ENCODE measurements at places on chromosomes 1 and 21. TPM values are rescaled to one million over a fixed set of nuclear protein-coding genes. Genes with fewer than 3 reads are reported as not detected.

CFAP107 gene
- total RNA-seq: not detected

PRAMEF26 gene
- total RNA-seq: not detected

DNA sequence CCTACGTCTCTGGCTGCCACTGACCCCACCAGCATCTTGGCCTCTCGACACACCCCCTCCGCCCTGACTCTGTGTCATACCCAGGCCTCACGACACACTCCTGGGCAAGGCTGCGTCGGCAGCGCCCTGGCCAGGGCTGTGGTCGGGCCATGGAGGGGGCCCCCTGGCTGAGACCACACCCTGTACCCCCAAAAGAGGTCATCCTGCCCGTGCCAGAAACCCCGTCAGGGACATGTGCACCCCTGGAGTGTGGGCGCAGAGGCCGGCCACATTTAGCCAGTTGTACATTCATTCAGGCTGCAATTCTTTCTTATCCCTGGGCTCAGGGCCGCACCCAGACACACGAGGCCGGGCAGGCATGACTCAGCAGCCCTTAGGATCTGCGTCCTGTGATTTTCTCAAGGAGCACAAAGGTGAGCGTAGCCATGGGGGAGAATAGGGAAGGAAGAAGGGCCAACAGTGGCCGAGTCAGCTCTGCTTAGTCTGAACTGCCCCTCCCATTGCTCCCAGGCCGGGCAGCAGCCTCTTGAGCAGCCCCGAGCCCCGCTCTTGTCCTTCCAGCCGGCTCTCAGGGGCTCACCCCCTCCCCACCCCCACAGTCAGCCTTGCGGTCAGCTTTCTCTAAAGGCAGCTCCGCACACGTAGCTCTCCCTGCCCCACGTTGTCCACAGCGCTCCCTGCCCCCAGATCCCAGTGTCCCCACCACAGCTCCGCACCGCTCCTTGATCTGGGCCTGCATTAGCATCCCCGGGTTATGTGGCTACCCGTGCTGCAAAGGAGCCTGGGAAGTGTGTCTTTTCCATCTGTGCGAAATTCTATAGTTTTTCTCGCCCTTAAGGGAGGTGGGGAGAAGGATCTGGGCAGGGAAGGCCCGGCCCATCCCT is 7.9 kb downstream of the CSTB start:
- H3K4me1 ChIP-seq: peaks cover 11% of the 10 kb centered on the region
- peaks cover 17% of the 10 kb centered on the region for H3K36me3 ChIP-seq
- H3K27ac ChIP-seq: no peak overlapping the region
- no peak for DNase-seq

DNA sequence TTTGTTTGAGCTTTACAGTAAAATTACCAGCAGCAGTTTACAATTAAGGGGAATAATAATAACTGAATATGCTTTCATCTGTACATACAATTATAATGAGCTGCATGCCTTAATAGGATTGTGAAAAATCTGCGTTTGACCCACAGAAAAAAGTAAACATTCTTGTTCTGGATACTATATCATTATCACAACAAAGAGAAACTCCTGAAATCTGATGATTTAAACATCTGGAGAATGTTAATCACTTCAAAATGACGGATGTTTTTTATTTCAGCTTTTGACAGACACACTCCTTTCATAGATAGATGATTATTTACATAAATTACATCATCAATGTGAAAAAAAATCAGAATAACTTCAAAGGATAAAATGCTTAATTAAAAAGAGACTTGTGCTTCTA is 58.5 kb downstream of the TYW3 start:
- H3K4me1 ChIP-seq: no peaks in the 10 kb centered on the region
- H3K27me3 ChIP-seq: peaks cover 5% of the 10 kb centered on the region
- no peak overlapping the region for H3K4me3 ChIP-seq

- H3K36me3 ChIP-seq: no peaks in the 10 kb centered on the region
- H3K27ac ChIP-seq: peak overlapping the region; percentile 93
- H3K4me3 ChIP-seq: peak overlapping the region; percentile 83
- no peaks in the 10 kb centered on the region for H3K27me3 ChIP-seq
Observed at GRCh38 chr1:202348005-202348508, 442 bp upstream of the PPP1R12B start.

DNA sequence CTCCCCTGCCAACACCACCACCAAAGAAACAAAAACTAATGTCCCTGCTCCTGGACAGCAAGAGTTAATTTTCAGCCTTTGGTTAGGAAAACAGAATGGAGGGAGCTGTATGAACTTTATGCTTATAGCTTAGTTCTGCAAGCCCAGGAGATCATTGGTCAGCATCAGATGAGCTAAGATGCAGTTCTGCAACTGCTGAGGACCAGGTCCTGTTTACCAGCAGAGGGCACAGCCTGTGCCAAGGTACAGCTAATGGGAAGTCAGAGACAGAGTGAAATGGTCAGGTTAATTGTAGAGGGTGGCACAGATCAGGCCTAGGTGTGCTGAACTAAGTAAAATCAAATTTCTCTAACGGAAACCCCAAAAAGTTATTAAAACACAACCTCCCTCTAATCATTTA is 161.3 kb downstream of the ROR1 start:
- H3K36me3 ChIP-seq: no peaks in the 10 kb centered on the region
- no peak overlapping the region for H3K27ac ChIP-seq
- no peaks in the 10 kb centered on the region for H3K4me1 ChIP-seq

OR10Z1 gene
- not detected for total RNA-seq

- no peak for DNase-seq
- peaks cover 11% of the 10 kb centered on the region for H3K27me3 ChIP-seq
- H3K4me3 ChIP-seq: no peak overlapping the region
Observed at GRCh38 chr1:66088787-66089186, 296.1 kb downstream of the PDE4B start.

GRCh38 chr1:240495601-240496000 is 116.4 kb downstream of the GREM2 start:
- no peaks in the 10 kb centered on the region for H3K27me3 ChIP-seq
- H3K4me3 ChIP-seq: no peak overlapping the region
- H3K36me3 ChIP-seq: no peaks in the 10 kb centered on the region
- no peak overlapping the region for H3K27ac ChIP-seq

GRCh38 chr1:204652497-204652896 is 33.0 kb downstream of the LRRN2 start:
- H3K4me1 ChIP-seq: peaks cover under 1% of the 10 kb centered on the region
- H3K27me3 ChIP-seq: peaks cover 24% of the 10 kb centered on the region
- H3K4me3 ChIP-seq: no peak overlapping the region
- H3K27ac ChIP-seq: no peak overlapping the region
- no peaks in the 10 kb centered on the region for H3K36me3 ChIP-seq

CFH gene
- total RNA-seq: 0.17 TPM

CYP4Z1 gene
- total RNA-seq: not detected

- peaks cover 43% of the 10 kb centered on the region for H3K36me3 ChIP-seq
- no peak for DNase-seq
- no peak overlapping the region for H3K27ac ChIP-seq
- H3K4me3 ChIP-seq: no peak overlapping the region
Observed at GRCh38 chr1:54221113-54221834, 21.3 kb downstream of the MRPL37 start.

- no peak overlapping the region for H3K4me3 ChIP-seq
- no peak for DNase-seq
- no peaks in the 10 kb centered on the region for H3K36me3 ChIP-seq
- H3K4me1 ChIP-seq: no peaks in the 10 kb centered on the region
- H3K27me3 ChIP-seq: peaks cover 3% of the 10 kb centered on the region
Observed at GRCh38 chr1:44554706-44555105, 119.6 kb downstream of the TMEM53 start.

STUM gene
- not detected for total RNA-seq

GRCh38 chr1:42933610-42934491 is 24.8 kb downstream of the SLC2A1 start:
- H3K27ac ChIP-seq: peak overlapping the region; percentile 91
- H3K4me3 ChIP-seq: peak overlapping the region; percentile 56
- H3K36me3 ChIP-seq: peaks cover 73% of the 10 kb centered on the region
- peaks cover 85% of the 10 kb centered on the region for H3K4me1 ChIP-seq
- no peaks in the 10 kb centered on the region for H3K27me3 ChIP-seq

- no peak overlapping the region for H3K27ac ChIP-seq
- H3K36me3 ChIP-seq: peaks cover 6% of the 10 kb centered on the region
- no peak overlapping the region for H3K4me3 ChIP-seq
- H3K4me1 ChIP-seq: peaks cover 49% of the 10 kb centered on the region
- no peak for DNase-seq
- H3K27me3 ChIP-seq: no peaks in the 10 kb centered on the region
Observed at GRCh38 chr1:165840423-165840822, 13.0 kb downstream of the UCK2 start.

- no peaks in the 10 kb centered on the region for H3K36me3 ChIP-seq
- no peaks in the 10 kb centered on the region for H3K4me1 ChIP-seq
- peaks cover 15% of the 10 kb centered on the region for H3K27me3 ChIP-seq
- no peak for DNase-seq
- no peak overlapping the region for H3K4me3 ChIP-seq
Observed at GRCh38 chr1:44086692-44087474, 31.7 kb upstream of the KLF17 start.

GRCh38 chr1:205274041-205274691 is 46.4 kb downstream of the TMCC2 start:
- no peak overlapping the region for H3K27ac ChIP-seq
- DNase-seq: no peak
- H3K36me3 ChIP-seq: peaks cover 4% of the 10 kb centered on the region

SYCP1 gene
- total RNA-seq: not detected

DNA sequence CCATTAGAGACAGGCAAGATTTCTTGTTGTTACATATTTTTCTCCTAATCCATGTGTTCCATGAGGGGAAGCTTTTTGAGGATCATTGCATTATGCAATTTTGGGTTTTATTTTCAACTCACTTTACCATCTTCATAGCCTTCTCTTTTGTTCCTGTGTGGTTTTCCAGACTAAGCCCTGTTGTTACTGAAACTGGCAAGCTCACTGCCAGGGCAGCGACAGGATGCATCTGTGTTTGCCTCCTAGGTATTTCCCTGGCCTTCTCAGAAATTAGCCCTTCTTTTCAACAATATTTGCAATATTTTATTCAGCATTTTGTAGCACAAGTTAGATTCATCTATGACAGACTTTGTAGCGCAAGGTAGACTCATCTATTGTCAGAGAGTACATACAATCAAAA is 134.2 kb upstream of the CYYR1 start:
- no peak for DNase-seq
- no peak overlapping the region for H3K27ac ChIP-seq
- no peaks in the 10 kb centered on the region for H3K4me1 ChIP-seq

ECM1 gene
- 1.5 TPM for total RNA-seq

GRCh38 chr1:30698401-30698981 is 24.9 kb downstream of the MATN1 start:
- H3K36me3 ChIP-seq: no peaks in the 10 kb centered on the region
- H3K27me3 ChIP-seq: peaks cover 7% of the 10 kb centered on the region
- no peak overlapping the region for H3K27ac ChIP-seq
- H3K4me3 ChIP-seq: no peak overlapping the region
- no peaks in the 10 kb centered on the region for H3K4me1 ChIP-seq

GRCh38 chr1:52145137-52145536 is 3.2 kb downstream of the ZFYVE9 start:
- peaks cover 12% of the 10 kb centered on the region for H3K4me1 ChIP-seq
- DNase-seq: no peak

REN gene
- not detected for total RNA-seq

DNA sequence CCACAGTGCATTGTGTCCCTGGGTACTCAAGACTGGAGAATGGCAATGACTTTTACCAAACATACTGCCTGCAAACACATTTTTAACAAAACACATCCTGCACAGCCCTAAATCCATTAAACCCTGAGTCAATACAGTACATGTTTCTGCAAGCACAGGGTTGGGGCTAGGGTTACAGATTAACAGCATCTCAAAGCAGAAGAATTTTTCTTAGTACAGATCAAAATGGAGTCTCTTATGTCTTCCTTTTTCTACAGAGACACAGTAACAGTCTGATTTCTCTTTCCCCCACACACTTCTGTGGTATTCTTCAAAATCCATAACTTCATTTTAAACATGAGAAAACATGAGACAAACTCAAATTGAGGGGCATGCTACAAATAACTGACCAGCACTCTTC is 13.9 kb downstream of the BMP8A start:
- H3K4me3 ChIP-seq: no peak overlapping the region
- H3K36me3 ChIP-seq: no peaks in the 10 kb centered on the region
- H3K4me1 ChIP-seq: peaks cover 8% of the 10 kb centered on the region
- DNase-seq: no peak

ARHGAP30 gene
- total RNA-seq: 139 TPM

DNA sequence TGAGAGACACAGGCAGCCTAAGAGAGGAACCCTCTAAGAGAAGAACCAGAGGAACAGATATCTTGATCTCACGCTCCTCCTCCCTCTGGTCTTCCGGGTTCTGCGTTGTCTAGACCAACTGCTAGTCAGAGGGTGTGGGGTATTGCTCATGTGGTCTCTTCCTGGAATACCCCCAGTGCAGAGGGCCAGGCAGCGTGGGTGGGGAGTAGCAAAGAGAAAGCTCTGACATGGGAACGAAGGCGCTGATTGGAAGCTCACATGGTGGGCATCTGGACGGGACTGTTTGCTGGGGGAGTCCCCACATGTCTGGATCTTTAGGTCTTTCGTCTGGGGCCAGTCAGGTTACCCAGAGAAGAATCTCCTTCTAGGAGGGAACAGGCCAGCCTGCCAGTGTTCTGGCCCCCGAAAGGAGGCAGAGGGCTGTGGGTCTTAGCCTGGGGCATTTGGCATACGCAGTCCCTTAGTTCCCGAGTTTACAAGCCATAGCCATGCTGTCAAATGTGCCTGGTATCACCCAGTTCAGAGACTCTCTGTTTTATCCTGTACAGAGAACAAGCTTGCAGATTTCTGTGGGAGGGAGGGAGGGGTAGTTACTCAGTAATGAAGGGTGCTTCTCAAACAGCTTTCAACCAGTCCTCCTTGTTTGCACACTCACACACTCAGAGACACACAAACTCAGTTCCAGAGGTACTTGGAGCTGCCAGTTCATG is 18.3 kb upstream of the IL6R start:
- peak overlapping the region; percentile 78 for H3K4me3 ChIP-seq
- no peaks in the 10 kb centered on the region for H3K36me3 ChIP-seq
- H3K4me1 ChIP-seq: peaks cover 18% of the 10 kb centered on the region

DNA sequence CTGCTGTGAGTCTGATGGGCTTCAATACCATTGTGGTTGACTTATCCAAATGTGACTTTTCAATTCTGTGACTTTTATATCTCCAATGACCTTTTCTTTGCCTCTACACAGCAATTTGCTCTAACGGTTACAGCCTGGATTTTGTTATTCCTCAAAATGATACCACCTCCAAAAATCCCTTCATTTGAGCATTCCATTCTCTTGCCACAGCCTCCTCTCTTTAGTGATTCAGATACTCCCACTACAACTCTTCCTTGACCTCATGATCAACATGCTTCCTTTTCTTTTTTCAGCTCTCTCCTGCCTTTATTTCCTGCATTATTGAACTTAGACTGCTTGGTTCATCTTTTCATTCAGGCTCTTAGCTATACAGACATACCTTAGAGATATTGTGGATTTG is 16.6 kb upstream of the IL19 start:
- H3K36me3 ChIP-seq: peaks cover 1% of the 10 kb centered on the region
- DNase-seq: no peak
- H3K4me1 ChIP-seq: peaks cover 12% of the 10 kb centered on the region
- H3K4me3 ChIP-seq: no peak overlapping the region
- no peak overlapping the region for H3K27ac ChIP-seq
- peaks cover 34% of the 10 kb centered on the region for H3K27me3 ChIP-seq

DNA sequence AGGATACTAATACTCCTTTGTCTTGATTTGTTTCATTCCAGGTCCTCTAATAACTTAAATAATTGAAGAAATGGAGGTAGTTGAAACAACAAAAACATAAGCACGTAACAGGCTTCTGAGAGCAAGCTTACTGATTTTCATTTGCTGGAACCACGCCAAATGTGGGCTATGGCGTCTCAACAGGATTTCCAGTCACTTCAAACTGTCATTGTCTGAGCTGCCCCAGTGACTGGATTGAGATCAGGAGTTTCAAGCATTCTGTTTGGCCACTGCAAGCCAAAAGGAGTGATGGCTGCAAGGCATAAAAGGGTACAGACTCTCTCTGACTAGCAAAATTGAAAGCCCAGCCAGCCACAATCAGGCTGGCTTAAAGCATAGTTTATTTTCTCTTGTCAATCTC is 289.9 kb downstream of the DPYD start:
- peaks cover 4% of the 10 kb centered on the region for H3K36me3 ChIP-seq
- no peaks in the 10 kb centered on the region for H3K4me1 ChIP-seq
- H3K27me3 ChIP-seq: no peaks in the 10 kb centered on the region
- DNase-seq: no peak
- no peak overlapping the region for H3K27ac ChIP-seq

Measured in activated CD4-positive, alpha-beta T cell treated with anti-CD3 and anti-CD28 coated beads, Interleukin-2, amount 10 ng/mL, durations not matched to agents 24 days and 14 days (primary cell).